SK-N-DZ (cell line): ENCODE measurements at places on chromosomes 2 and 18.
A peak's percentile ranks its signal among the peaks of the same experiment; 100 is the strongest.

DNA sequence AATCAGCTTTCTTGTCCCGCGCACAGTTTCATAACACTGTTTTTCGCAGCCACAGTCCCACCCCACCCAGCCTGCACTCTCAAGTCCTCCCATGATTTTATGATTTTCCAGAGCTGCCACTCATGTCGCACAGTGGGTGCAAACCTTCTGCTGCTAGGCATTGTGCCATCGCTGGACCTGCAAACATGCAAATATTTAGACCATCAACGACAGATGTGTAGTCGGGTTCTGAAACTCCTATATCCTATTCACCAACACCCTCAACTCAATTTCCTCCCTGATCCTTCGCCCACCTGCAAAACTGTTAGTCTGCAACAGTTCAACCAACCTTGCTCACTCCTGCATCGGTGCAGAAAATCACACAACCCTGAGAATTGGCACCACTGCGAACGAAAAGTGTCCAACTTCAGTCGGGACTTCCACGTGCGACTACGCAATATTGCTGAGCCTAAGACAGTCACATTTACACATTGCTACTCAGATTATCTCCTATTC is 871 bp upstream of the ALS2 start:
- DNase-seq = no peak

GRCh38 chr2:174013315-174013751 is 48.2 kb upstream of the SP3 start:
- DNase-seq = no peak

- DNase-seq = peak; percentile 18
These were observed 1059.3 kb upstream of the GYPC start for GRCh38 chr2:125596612-125597011.

DNA sequence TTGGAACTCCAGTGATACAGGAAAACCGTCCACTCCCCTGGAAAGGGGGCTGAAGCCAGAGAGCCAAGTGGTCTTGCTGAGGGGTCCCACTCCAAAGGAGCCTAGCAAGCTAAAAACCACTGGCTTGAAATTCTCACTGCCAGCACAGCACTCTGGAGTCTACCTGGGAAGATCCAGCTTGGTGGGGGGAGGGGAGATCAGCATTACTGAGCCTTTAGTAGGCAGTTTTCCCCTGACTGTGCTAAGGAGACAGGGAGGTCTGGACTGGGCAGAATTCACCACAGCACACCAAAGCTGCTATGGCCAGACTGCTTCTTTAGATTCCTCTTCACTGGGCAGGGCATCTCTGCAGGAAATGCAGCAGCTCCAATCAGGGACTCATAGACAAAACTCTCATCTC is 510.7 kb upstream of the LRRTM1 start:
- no peak for DNase-seq

- DNase-seq = no peak
These were observed 142.6 kb upstream of the SPRED2 start for GRCh38 chr2:65574993-65575392.

- no peak for DNase-seq
These were observed 261.9 kb upstream of the SIX3 start for GRCh38 chr2:44679584-44679983.

- no peak for DNase-seq
These were observed 24.6 kb downstream of the KCNE4 start for GRCh38 chr2:223076573-223076972.

DNA sequence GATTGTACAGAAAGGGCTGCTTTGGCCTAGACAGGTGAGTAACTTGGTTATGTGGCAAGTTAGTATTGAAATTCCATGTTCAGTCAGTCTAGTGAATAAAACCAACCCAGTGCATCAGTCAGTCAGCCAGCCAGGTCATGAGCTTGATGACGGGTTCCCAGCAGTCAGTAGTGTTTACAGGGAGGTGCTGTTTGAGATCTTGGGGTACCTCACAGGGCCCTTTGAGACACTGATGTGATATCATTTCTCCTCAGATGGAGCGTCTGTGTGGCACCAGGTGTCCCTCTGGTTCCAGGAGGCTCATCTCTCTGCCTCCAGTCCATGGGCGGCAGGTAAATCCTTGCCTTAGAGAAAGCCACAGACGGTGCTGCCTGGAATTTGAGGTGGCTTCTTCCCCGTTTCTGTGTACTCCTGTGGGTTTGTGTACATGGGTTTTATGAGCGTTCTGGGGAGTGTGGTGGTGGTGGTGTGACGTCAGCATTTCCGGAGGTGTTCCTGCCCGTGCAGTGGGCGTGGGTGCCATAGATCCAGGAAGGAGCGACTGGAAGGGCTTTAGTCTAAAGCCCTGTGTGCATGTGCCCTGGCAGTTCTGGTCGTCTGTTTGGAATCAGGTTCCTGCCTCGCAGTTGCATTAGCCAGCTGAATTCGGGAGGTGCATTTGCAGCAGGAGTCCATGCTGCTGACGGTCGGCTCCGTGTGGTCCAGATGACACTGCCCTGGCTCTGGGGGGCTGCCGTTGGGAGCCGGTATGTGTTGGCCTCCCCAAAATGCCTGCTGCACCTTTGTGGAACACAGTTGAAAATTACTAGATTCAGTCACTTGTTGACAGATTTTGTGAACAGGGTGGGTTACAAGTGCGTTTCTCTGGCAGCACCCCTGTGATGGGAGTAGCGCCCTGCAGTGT is 2.1 kb downstream of the CTDP1 start:
- no peak for DNase-seq

GRCh38 chr18:55097456-55098170 is 138.4 kb upstream of the CCDC68 start:
- DNase-seq = peak; percentile 86

DNA sequence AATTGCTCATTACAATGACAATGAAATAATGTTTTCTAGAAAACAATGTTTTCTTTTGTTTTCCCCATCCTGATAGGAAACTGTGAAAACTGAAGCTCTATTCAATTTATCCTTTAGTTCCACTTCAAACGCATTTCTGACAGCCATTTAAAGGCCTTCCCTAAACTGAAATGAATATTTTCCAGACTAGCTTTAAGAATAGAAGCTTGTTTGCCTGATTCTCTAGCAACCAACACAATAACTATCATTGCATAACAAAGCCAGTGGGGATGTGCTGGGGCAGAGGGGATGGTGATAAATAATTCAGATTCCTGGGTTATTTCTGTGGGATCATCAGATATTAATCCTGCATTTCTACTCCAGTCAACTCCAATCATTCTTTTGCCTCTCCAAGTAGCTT is 427.1 kb downstream of the RND3 start:
- no peak for DNase-seq

DNA sequence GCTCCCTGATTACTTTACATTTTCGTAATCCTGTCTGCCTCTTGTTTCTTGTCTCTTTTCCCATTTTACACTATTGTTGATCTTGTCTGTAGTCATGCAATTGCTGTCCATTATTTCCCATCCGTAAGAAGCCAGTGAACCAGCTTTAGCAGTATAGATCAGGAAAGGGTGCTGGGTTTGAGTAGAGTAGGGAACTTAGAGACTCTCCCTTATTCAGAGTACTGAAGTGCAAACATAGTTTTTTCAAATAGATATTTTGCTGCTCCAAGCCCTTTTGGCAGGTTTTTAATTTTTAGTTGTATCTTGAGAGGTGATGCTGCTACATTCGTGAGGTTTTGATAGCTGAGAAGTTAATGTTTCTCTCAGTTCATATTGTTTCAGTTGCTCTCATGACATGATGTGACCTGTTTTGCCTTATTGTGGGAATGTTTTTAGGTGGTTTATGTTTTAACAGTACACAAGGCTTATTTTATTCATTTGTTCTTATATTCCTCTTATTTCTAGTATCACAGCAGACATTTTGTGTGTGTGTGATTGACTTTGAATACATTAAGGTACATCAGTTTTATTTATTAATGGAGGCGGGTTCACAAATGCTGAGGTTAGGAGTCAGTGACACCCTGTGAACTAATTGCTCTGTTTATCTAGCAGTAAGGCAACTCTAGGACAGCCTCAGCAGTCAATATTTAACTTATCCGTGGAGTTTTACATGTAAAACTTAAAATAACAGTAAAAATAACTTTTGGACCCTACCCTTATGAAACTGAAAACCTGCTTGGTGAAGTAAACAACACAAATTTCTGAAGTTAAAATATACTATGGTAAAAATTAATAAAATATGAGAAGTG is 118.4 kb downstream of the ZNF407 start:
- DNase-seq = no peak

- no peak for DNase-seq
These were observed 734 bp upstream of the RMC1 start for GRCh38 chr18:23502516-23503037.

DNA sequence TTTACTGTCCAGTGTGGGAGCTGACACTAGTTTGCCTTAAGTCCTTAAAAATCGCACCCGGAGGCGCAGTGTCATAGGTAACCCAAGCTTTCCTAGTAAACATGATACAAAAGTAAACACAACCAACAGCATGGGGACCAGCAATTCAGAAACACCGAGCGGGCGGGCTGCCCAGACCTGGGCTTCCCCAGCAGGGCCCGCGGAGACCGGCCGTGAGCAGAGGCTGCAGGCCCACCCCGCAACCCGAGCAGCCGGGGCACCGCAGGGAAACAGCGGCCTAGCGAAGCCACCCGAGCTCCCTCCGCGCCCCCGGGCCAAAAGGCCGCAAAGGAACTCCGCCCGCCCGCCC is 296 bp downstream of the TTC21B start:
- DNase-seq = no peak

DNA sequence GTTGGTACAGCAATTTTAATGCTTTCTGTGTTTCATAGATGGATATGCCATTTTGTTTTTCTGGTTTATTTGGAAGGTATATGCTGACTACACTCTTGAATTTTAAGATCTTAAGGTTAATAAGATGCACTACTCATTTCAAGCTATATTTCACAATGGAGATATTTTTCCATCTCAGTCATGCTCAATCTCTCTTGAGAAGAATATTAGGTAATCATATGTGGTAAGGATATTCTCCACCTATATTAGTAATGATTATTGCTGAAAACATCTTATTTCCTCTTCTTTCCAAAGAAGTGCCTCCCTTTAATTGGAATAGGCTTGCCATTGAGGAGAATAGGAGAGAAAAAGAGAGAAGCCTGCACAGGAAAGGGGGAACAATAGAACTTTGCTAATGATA is 40.1 kb downstream of the EPB41L3 start:
- DNase-seq = no peak

DNA sequence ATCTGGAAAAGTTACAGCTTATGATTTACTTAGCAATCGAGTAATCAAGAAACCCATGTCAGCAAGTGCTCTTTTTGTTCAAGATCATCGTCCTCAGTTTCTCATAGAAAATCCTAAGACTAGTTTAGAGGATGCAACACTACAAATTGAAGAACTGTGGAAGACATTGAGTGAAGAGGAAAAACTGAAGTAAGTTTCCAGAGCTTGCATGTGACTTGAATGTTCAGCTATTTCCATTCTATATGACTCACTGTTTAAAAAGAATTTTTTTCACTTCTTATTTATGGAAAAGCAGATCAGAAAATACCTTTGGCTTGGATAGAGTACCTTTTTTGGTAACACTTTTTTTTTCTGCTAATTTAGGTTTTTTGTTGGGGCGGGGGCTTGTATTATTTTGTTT is 70.7 kb downstream of the PMS1 start:
- DNase-seq = no peak

- peak; percentile 72 for DNase-seq
These were observed 120.4 kb downstream of the RNF144A start for GRCh38 chr2:7037340-7038333.

DNA sequence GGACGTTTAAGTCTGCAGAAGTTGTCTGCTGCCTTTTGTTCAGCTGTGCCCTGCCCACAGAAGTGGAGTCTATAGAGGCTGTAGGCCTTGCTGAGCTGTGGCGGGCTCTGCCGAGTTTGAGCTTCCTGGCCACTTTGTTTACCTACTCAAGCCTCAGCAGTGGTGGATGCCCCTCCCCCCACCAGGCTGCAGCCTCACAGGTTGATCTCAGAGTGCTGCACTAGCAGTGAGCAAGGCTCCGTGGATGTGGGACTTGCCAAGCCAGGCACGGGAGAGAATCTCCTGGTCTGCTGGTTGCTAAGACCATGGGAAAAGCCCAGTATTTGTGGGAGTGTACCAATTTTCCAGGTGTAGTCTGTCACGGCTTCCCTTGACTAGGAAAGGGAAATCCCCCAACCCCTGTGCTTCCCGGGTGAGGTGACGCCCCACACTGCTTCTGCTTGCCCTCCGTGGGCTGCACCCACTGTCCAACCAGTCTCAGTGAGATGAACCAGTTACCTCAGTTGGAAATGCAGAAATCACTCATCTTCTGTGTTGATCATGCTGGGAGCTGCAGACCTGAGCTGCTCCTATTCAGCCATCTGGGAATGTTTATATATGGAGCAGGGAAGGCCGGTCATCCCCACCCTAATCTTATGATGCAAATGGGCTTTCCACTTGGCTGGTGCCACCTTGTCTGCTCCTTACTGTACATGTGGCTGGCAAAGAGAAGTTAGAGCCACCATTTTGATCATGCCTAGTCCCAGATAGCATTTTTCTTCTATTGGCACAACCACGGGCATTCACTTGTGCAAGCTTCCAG is 156.9 kb upstream of the ITGA6 start:
- no peak for DNase-seq

- no peak for DNase-seq
These were observed 6.9 kb upstream of the MAP4K4 start for GRCh38 chr2:101690547-101691152.

DNA sequence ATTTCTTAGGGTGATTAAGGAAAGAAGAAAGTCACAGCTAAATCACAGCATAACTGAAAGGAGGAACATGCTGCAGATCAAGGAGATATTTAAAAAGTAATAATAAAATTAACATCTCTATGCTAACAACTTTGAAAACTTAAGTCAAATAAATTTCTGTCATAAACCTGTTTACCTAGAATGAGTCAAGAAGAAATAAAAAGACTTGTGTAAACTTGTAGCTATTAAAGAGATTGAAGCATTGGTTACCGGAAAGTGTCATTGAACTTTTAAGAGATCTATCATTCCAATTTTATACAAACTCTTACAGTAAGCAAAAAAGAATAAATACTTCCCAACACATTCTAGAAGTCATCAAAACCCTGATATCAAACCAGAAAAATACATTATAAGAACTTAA is 520.1 kb upstream of the SYT4 start:
- DNase-seq = no peak

GRCh38 chr2:1481406-1482252 is 68.4 kb downstream of the TPO start:
- DNase-seq = no peak

- no peak for DNase-seq
These were observed 26.8 kb upstream of the DCC start for GRCh38 chr18:52313213-52313612.

GRCh38 chr18:56305583-56305982 is 332.8 kb downstream of the TXNL1 start:
- no peak for DNase-seq

- no peak for DNase-seq
These were observed 17.0 kb downstream of the VRK2 start for GRCh38 chr2:58063641-58064040.
